Thoracic aorta (tissue), 2 donors: ENCODE measurements at places on chromosomes 1 and 21.

DNA sequence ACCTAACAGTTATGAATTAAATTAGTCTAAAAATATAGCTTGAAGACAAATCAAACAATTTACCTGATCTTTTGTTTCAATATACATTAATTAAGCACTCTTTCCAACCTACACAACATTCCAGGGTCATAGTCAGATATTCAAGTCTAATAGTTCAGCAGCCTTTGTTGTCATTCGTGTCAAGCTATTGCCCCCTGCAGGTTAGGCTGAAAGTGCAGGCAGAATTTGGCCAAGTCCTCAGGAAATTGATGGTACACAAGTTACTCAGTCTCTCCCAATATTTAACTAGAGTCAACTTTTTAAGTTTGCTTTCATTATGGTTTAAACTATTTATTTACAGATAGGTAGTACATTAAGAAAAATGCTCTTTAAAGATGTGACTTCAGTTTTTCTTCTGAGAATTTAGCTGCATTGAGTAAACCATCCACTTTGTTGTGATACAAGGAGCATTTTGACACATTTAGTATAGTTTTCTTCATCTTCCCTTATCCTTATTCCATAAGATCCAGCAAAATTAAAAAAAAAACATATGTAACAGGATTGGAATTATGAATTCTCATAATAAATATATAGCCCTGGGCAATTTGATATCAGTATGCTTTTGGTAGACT is 130.3 kb upstream of the DPYD start:
- no peak for DNase-seq

- no peak for DNase-seq
Observed at GRCh38 chr21:44778499-44778911, 23.1 kb downstream of the UBE2G2 start.

GRCh38 chr1:168714012-168714411 is 15.0 kb downstream of the DPT start:
- DNase-seq = no peak

GRCh38 chr1:17075470-17076255 is 21.8 kb upstream of the SDHB start:
- DNase-seq = no peak

GRCh38 chr1:202016811-202017748 is 6.7 kb downstream of the ELF3 start:
- DNase-seq = no peak

- DNase-seq = no peak
Observed at GRCh38 chr21:27825035-27825434, 858.1 kb upstream of the ADAMTS5 start.

DNA sequence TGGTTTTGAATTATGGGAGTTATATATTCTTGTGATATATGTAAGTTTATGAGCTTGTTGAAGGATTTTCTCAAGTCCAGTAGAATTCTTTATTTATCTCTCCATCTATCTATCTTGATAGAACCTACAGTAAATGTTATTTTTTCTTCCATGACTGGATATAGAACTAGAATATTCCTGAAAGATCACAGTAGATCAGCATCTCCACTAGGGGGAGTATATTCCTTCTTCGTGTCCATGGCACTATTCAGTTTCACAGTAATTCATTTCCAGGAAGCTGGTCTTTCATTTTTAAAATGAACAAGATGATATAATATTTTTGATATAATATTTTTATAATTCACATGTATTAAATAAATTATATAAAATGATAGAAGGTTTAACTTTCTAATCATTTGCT is 18.8 kb downstream of the TMPRSS15 start:
- DNase-seq = no peak

DNA sequence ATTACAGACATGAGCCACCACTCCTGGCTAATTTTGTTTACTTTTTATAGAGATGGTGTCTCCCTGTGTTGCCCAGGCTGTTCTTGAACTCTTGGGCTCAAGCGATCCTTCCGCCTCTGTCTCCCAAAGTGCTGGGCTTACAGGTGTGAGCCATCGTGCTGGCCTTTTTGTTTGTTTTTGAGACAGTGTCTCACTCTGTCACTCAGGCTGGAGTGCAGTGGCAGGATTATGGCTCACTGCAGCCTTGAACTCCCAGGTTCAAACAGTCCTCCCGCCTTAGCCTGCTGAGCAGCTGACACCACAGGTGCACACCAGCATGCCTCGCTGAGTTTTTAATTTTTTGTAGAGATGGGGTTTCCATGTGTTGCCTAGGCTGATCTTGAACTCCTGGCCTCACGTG is 49.1 kb downstream of the ADARB1 start:
- no peak for DNase-seq

DNA sequence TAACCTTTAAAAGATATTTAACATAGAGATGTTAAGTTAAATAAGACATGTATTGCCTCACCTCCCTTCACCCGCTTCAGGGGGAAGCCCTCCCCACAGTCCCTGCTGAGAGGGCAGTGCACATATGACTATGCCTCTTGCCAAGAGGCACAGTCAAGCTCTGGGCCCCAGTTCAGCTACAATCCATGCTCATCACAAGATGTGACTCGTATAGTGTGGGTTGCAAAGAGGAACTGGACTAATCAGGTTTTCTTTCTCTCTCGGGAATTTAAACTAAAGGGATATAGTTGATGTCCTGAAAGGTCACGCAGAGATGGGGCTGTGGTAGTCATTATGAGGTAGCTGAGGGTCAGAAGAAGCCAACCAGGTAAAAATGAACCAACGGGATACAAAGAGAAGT is 35.6 kb downstream of the LYST start:
- DNase-seq = no peak

DNA sequence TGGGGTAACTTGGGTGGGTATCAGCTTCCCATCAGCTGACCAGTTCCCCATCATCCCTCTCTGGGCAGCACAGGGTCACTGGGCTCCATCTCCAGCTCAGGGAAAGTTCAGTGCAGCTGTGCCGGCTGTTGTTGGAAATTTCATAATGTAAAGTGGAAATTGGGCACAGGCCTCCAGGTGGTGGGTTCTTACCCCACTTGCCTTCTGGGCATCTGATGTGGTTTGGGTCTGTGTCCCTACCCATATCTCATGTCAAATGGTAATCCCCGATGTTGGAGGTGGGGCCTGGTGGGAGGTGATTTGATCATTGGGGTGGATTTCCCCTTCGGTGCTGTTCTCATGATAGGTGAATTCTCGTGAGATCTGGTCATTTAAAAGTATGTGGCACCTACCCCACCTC is 59.7 kb upstream of the PSEN2 start:
- DNase-seq = no peak

DNA sequence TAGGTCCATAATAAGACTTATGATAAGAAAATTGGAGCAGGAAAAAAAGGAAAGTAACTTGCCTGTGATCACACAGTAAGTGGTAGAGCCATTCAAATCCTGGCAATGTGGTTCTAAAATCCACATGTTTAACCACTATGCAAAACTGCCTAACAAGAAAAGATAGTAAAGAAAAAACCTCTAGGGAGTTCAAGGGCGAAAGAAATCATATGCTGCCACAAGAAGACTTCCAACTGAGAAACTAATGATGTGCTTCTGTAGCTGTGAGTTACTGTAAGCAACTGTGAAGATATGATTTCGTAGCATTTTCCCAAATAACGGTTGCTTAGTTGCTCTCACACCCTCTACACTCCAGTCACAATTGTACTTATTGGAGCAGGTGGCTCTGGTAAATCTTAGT is 20.9 kb upstream of the LYPLAL1 start:
- DNase-seq = no peak

GRCh38 chr1:59404796-59405195 is 107.9 kb downstream of the FGGY start:
- DNase-seq = no peak

DNA sequence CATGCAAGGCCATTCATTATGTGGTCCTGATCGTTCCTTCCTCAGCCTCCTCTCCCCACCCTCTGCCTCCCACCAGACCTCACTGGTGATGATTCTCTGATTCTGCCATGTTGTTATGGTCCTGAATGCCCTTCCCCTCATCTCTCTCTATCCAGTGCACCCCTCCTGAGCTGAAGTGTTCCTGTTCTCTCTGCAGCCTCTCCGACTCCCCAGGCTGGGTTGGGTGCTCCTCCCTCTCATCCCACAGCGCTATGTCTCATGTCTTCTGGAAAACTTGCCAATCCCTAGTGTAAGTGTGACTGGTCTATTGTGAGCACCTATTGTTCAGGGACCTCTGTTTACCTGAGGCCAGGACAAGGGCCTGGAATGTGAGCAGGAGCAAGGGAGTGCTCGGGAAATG is 11.1 kb upstream of the PEF1 start:
- DNase-seq = no peak

- DNase-seq = peak; percentile 19
Observed at GRCh38 chr1:84365225-84366221, 32.8 kb upstream of the DNASE2B start.

- DNase-seq = no peak
Observed at GRCh38 chr1:86706018-86706635, 1.8 kb downstream of the SH3GLB1 start.

DNA sequence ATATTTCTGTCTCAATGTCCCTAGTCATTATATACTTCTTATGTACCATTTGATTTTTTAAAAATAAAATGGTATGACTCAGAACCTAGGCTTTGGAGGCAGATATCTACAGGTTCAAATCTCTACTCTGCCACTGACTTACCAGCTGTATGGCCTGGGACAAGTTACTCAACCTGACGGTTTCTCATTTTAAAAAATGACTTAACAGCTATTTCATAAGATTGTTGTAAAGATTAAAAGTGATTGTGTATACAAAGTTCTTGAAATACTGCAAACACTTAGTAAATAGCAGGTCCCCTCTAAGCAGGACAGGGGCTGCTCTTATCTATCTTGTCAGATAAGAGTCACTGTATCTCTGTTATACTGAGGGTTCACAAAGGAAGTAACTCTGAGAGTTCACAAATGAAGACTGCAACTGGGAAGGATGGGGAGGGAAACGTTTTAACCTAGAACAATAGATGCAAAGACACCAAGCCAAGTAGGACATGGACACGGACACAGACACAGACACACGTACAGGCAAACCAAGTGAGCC is 2.6 kb downstream of the BCAR3 start:
- DNase-seq = no peak

DNA sequence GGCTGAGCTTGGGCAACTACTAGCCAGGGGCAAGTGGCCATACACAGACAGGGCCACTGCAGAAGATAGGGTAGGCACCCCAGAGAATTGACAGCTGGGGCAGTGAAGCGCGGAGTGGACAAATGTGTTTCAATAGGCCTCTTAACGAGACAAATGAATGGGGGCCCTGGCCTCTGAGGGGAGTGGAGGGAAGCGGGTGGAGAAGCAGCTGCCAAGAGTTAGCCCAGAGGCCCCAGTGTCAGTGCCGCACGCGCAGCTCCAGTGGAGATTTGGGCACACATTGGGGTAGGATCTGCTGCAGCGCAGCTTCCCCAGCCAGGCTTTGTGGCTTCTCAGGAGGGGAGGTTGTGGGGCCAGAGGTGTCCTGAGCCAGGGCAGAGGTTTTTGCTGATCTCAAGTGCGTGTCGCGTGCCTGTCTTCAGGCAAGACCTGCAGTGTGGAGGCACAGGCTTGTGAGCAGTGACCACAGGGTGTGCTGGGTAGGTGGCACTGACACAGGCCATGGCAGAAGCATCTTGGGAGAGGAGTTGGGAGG is 16.9 kb downstream of the PTPRF start:
- DNase-seq = no peak

DNA sequence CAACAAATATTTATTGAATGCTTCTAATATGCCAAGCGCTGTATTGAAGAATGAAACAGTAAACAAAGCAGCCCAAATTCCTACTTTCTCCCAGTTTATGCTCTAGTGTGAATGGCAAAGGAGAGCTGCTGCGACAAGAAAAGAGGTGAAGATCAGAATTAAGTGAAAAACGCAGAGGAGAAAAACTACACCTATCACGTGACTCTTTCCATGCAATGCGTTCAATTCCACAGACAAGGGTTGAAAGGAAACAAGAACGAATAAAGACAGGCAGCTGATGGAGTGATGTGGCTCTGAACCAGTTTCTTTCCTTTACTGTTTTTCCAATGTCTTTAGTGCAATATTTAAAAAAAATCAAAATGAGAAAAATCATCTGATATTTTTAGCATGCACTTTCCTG is 23.6 kb downstream of the MT1HL1 start:
- DNase-seq = no peak

GRCh38 chr1:226371866-226372490 is 35.9 kb downstream of the PARP1 start:
- no peak for DNase-seq

GRCh38 chr1:55531644-55532043 is 316.5 kb upstream of the USP24 start:
- no peak for DNase-seq

GRCh38 chr1:209728466-209728865 is 23.8 kb downstream of the HSD11B1 start:
- DNase-seq = no peak
